ENCODE measurements at places on chromosomes 1 and 21.

- DNase-seq: no peak
Observed at GRCh38 chr1:201890223-201890622, 1.5 kb downstream of the SHISA4 start.

- no peak for DNase-seq
Observed at GRCh38 chr1:227766015-227766634, 30.9 kb downstream of the SNAP47 start.

DNA sequence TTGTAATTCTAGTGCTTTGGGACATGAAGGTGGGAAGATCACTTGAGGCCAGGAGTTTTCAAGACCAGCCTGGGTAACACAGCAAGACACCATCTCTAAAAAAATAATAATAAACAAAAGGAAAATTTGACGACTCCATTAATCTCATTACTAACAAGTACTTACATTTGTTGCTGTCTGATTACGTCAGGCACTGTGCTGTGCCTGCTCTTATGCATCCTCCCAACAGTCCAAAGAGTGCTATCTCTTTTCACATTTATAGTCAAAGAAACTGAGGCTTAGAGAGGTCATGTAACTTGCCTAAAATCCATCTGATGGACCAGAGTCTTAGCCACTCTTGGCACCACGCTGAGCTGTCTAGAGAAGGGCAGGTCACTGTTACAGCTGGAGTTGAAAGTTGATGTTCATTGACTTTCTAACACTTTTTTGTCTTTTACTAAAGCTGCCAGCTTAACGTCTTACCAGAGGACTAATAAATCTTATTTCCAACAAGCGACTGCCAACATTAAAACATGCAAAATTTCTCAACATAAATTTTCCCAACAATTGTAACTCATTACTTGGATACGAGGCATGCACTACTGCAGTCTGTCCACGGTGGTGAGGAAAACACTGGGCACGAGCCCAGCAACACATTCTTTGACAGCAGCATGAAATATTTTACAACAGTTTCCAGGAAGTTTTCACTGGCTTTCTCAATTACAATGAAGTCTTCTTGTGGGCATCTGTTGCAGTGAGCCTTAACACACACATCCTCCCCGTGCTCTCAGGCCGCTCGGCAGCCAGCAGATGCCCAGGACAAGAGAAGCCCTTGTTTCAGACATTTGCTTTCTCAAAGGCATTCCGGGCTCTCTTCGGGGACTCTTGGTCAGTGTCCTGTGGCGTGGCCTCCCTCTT is 262.9 kb upstream of the PROX1 start:
- peak; percentile 48 for DNase-seq

DNA sequence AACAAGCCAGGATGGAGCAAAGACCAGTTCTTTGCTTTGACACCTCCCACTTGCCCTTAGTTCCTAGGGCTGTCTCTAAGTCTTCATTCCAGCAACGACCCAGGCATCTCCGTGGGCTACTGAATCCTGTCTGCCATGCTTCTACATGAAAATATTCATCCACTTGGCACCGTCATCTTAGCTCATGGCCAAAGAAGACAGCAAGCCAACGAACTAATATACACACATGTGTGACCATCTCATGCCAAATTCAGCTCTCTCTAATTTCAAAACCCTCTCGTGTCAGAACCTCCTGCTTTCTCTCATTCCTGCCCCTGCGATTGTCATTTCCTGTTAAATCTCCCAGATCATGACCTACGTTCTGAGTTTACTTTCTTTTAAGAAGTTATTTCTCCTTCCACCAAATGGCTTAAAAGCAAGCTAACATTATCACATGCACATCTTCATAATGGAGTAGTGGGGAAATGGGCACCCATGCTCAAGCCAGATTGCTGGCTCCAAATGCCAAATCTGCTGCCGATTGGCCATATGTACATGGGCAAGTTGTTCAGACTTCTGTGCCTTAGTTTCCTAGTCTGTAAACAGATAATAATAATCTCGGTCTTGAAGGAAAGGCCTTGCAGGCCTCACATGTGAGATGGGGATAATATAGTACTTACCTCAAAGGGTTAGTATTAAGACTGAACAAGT is 373.4 kb downstream of the USH2A start:
- no peak for DNase-seq

GRCh38 chr1:8378178-8378577 is 60.3 kb downstream of the SLC45A1 start:
- no peak for DNase-seq

DNA sequence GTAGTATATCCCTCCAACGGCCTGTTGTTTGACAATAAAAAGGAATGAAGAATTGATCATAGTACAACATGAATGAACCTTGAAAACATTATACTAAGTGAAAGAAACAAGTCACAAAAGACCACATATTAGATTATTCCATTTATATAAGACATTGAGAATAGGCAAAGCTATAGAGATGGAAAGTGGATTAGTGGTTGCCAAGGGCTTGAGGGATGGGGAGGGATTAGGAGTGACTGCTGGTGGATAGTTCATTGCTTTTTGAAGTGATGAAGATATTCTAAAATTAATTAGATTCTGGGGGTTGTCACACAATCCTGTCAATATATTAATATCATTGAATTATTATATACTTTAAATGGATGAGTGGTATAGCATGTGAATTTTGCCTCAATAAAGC is 142.5 kb upstream of the DPT start:
- no peak for DNase-seq

DNA sequence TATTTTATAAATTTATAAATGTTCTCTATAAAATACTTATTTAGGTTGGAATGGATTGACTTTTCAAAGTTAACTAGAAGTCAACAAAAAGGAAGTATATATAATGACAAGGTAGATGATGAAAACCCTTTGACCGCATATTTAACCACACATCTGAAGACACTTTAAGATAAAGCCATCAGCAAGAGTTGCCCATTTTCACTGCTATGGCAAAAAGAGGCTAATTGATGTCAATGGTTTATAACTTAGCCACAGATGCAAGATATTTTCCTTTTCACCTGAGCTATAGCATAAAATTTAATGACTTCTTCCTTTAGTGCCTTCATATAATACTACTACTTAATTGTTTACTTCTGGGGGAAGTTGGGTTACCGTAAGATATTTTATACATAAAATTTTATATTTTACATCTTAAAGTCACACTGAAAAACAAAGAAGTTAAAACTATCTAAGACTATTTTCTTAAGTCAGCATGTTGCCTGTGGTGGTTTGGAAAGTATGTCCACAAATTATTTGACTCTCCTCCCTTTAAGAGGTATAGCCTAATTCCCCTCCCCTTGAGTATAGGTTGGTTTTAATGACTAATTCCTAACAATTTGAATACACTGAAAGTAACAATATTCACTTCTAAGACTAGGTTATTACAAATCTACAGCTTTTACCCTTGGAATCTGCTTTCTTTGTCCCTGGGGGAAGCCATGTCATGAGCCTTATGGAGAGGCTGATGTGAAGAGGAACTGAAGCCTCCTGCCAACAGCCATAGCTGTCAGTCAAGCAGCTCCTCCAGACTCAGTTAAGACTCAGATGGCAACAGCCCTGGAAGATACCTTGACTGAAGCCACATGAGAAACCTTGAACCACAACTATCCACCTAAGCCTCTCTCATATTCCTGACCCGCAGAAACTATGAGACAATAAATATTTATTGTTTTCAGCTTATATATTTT is 40.3 kb upstream of the LRRC8B start:
- DNase-seq: no peak

DNA sequence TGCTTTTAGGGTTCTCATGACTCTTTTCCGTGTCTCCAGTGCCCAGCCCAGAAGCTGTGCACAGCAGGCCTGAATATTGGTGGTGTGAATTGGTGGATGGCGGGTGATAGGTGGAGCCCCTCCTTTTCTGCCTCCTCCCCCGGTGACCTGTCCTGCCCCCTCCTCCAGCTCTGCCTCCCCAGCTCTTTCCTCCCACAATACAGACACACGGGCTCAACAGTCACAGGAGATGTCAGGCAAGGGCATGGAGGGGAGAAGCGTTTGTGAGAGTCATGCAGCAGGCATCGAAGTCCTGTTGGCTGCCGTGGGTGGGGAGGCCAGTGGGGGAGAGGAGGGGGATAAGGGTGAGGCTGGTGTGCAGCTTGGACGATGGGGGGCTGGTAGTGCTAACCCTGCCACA is 17.3 kb upstream of the TTC4 start:
- no peak for DNase-seq
